ENCODE measurements at places on chromosomes 12 and 14.

- no peak for DNase-seq
Observed at GRCh38 chr12:89834676-89835075, 126.0 kb upstream of the ATP2B1 start.

GRCh38 chr14:55160989-55161388, 30.4 kb downstream of the DLGAP5 start:
- DNase-seq, result no peak

GRCh38 chr14:93084866-93085857, 30.6 kb downstream of the ITPK1 start:
- DNase-seq, result no peak

DNA sequence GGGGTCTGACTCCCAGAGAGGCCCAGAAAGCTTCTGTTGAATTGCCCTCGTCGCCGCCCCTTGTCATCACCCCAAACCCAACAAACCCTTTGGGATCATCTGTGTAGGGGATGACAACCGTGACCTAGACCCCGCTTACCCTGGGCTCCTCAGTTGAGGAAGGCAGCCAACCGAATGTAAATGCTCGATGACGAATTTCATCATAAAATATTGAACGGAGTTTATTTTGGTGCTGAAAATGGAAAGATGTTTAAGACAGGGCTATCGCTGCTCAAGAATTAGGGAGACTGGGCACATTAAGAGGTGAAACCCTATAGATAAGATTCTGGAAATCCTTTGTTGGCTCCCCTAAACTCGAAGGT, 512 bp downstream of the ACTR10 start:
- no peak for DNase-seq

DNA sequence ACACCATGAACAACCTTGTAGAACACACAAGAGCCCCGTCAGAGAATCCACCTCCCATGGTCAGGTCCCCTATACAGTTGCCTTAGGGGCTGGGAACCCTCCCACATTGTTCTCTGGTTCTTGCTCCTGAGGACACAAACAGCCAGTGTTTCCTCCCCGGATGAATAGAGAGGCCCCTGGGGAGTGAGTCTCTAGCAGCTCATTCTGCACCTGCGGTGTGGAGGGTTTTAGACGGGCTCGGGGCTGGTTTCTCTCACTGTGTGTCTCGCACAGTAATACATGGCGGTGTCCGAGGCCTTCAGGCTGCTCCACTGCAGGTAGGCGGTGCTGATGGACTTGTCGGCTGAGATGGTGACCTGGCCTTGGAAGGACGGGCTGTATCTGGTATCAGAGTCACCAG, 1052.1 kb downstream of the TMEM121 start:
- no peak for DNase-seq

DNA sequence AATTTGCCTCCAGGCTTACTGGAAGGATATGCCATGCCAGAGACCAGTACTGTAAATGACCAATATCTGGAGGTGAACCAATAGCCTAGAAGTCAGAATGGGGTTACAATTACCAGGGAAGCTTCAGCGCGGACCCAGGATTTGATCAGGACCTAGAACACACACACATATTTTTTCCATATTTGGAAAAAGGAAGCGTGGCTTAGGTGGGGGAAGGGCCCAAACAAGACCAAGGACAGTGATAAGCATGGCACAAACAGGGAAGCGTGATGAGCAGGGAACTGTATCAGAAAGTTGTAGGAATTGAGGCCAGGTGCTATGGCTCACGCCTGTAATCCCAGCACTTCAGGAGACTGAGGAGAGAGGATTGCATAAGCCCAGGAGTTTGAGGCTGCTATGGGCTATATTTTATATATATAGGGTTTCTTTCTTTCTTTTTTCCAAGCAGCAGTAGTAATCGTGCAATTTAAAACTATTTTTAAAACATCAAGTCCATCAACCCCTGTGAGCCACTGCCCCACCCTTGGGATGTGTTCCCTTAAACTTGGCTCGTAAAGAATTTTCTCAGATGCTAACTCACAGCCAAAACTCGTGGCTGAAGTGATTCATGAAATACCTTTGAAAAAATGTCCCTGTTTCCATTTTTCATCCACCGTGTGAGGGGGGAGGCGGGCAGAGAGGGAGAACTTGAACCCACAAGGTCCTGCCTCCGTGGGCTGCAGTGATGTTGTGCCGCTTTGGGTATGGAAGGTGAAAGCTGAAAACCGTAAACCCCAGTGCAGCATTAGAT, 16.7 kb downstream of the HRK start:
- DNase-seq, result no peak

DNA sequence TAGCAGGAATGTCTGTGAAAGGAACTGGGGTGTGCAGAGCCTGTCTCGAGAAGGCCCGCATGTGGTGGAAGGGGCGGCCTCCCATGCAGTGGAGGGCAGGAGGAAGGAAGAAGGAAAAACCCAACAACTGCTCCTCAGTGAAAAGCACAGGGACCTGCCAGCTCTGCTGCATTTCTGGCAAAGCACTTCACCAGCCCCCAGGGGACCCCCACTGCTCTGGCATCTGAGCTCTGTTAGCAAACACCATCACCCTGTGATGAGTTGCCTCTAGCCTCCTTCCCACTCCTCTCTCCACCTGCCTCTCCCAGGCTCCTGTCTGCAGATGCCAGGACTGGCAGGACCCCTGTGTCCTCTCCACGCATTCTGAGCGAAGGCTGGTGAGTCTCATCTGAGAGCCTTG, 69.0 kb upstream of the DDX11 start:
- DNase-seq, result no peak

DNA sequence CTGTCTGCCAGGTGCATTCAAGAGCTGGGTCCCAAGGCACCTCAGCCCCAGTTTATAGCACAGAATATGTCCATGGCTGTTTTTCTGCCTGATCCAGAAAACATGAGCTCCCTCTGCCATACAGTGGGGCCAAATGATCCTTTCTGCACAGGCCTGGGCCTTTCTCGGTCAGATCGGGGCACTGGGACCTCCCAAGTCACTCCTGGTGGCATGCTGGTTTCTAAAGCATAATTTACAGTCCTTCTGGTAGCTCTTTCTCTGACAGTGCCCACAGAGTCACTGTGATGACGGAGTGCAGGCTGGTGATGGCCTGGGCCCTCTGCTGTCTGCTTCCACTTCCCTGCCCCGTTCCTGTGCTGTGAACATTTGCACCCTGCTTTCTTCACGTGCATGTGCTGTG, 99.2 kb downstream of the ADGRD1 start:
- no peak for DNase-seq

- DNase-seq, result no peak
Observed at GRCh38 chr14:68127166-68127565, 307.6 kb downstream of the RAD51B start.

GRCh38 chr12:57185906-57186508, 30.6 kb upstream of the NXPH4 start:
- DNase-seq, result no peak

DNA sequence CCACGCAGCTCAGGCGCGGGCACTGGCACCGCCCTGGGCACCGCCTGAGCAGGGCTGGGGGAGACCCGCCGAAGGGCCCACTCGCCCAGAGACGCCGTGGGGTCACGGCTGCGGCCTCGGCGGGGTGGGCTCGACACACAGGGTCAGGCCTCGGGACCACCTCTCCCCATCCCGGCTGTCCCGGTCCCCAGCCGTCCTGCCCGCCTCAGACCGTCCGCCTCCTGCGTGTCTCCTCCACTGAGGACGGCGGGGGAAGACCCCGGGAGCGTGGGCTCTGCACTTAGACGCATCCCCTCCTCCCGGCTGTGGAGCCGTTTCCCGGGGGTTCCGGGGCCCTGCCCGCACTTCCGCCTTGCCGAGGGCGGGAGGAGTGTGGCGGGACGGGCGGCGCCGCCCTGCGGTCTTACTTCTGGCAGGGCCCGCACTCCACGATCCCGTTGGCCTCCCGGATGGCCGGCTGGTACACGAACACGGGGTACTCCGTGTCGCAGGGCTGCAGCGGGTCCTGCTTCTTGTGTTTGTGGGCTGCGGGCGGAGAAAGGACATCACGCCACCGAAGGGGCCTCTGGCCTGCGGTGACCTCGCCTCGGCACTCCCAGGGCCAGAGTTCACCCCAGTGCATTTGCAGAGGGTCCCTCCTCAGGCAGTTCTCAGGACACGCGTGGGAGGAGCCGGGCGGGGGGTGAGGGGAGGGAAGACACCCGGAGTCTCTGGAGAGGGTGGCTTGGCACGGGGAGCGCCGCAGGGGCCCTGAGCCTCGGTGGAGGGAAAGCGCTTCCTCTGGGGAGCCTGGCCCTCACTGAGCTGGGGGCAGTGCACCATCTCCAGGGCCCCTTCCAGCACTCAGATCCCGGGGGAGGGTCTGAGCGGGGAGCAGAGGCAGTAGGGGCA, 23.1 kb upstream of the LRTM2 start:
- DNase-seq, result peak; percentile 64

- no peak for DNase-seq
Observed at GRCh38 chr12:25397001-25397400, 146.3 kb upstream of the KRAS start.

GRCh38 chr14:96622926-96623325, 120.7 kb downstream of the PAPOLA start:
- no peak for DNase-seq

GRCh38 chr12:13900718-13901117, 80.7 kb downstream of the GRIN2B start:
- no peak for DNase-seq

- DNase-seq, result no peak
Observed at GRCh38 chr12:102390068-102390467, 90.3 kb downstream of the IGF1 start.

DNA sequence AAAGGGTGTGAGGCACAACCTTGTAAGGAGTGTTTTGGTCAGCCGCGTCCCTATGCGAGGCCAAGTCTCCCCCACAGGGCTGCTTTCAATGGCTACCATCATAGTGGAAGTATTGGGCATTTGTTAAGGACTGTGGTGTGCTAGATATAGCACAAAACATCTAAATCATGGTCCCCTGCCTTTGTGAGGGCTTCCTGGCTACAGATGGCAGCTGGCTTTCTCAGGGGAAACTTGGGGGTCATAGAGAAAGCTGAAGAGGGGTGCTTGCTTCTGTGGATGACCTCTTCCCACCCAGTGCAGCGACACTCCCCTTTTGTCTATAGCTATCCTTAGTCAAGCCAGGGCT, 315.8 kb downstream of the ZFP36L1 start:
- no peak for DNase-seq

- DNase-seq, result no peak
Observed at GRCh38 chr14:51834240-51834639, 26.2 kb upstream of the GNG2 start.

DNA sequence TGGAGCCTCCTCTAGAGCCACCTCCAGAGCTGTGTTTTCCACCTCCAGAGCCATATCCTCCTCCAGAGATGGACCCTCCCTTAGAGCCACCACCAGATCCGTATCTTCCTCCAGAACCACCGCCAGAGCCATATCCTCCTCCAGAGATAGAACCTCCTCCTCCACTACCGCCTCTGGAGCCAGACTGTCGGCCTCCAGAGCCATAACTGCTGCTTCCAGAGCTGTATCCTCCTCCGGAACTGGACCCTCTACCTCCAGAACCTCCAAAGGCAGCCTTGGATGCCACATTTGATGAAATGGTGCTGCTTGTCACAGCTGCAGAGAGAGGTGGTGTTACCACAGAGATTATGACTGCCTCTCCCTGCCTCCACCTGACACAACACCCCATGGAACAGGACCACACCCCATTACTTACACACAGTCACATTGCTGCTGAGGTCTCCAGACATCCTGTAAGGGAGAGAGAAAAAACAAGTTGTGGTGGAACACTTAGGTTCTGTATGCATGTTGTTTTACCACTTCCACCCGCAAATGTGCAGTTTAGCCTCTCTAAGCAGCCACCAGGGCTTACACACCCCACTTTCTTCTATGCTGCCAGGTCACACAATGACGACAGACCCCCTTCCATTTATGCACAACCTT, 6.8 kb downstream of the KRT2 start:
- no peak for DNase-seq

GRCh38 chr14:78141590-78141989, 28.6 kb upstream of the NRXN3 start:
- DNase-seq, result no peak

GRCh38 chr12:112904571-112904970, 2.2 kb upstream of the OAS1 start:
- DNase-seq, result no peak

DNA sequence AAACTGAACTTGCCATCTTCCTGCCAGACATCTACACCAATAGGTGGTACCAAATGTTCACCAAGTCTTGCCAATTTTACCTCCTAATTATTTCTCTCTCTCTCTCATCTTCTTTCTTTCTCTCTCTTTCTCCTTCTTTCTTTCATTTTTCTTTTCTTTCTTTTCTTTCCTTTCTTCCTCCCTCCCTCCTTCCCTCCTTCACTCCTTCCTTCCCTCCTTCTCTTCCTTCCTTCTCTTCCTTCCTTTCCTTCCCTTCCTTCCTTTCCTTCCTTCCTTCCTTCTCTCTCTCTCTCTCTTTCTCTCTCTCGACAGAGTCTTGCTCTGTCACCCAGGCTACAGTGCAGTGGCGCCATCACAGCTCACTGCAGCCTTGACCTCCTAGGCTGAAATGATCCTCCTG, 55.4 kb upstream of the PSMA6 start:
- no peak for DNase-seq

DNA sequence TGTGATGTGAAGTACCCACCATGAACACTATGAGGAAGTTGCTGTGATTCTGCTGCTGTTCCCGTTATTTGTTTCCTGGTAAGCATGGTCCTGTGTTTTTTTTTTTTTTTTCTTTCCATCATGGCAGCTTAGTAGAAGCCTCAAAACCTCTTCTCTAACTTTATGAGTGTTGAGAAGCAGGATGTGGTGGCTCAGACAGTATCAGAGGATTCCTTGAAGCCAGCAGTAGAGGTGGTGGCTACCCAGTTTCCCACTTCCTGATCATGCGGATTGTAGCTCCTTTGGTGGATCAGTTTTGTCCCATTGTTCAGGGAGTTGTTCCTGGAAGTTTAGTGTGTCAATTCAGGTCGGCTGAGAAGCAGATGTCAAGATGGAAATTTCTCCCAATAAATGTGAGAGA, 175.8 kb downstream of the ATP23 start:
- no peak for DNase-seq

DNA sequence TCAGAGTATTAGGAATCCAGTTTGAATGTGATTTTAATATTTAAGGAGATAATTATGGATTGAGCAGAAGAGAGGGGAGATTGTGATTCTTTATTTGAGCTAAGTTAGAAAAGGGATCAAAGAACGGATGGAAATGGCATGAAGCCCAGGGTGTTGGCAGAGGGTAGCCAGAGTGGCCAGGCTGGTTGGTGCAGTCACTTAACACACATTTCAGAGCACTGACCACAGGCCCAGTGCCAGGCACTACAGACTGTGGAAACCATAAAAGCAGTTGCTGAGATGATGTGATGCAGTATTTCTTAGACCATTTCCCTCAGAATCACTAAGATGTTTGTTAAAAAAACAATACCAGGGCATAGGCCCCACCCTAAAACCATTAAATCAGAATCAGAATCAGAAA, 167.7 kb upstream of the AMIGO2 start:
- DNase-seq, result no peak

GRCh38 chr14:64411001-64411400, 22.8 kb downstream of the MTHFD1 start:
- DNase-seq, result no peak

- no peak for DNase-seq
Observed at GRCh38 chr14:66000766-66001165, 485.4 kb upstream of the CCDC196 start.
